ENCODE measurements at places on chromosomes 2 and 18.

DNA sequence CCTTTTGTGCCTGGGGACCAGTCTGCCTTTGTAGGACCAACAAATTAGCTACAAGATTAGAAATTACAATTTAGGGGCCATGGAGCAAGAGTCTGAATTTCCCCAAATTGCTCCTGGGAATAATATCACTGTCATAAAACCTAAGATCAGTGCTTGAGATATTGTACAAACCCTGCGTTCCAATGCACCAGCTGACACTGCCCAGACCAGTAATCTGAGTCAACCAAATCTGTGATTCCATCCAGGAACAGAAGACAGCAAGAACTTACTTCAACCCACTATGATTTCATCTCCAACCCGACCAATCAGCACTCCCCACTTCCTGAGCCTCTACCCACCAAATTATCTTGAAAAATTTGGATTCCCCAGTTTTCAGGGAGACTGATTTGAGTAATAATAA is 1305.0 kb upstream of the NRXN1 start:
- no peak for DNase-seq

- DNase-seq = no peak
Observed at GRCh38 chr2:107197594-107198294, 311.8 kb upstream of the ST6GAL2 start.

- DNase-seq = no peak
Observed at GRCh38 chr2:177464549-177464948, 72.0 kb downstream of the AGPS start.

DNA sequence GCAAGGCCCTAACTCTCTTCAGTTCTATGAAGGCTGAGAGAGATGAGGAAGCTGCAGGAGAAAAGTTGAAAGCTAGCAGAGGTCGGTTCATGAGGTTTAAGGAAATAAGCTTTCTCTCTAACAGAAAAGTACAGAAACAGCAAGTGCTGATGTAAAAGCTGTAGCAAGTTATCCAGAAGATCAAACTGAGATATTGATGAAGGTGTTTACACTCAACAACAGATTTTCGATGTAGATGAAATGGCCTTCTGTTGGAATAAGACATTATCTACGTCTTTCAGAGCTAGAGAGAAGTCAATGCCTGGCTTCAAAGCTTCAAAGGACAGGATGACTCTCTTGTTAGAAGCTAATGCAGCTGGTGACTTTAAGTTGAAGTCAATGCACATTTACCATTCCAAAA is 87.4 kb downstream of the PDCL3 start:
- DNase-seq = no peak

- no peak for DNase-seq
Observed at GRCh38 chr18:47035156-47035671, at the start of gene ELOA2. TSS of gene ELOA2 (minus strand) at chr18:47035621. CDS start at chr18:47035264, 357 bp downstream.

GRCh38 chr2:169928463-169928864 is 101.2 kb downstream of the UBR3 start:
- DNase-seq = no peak

DNA sequence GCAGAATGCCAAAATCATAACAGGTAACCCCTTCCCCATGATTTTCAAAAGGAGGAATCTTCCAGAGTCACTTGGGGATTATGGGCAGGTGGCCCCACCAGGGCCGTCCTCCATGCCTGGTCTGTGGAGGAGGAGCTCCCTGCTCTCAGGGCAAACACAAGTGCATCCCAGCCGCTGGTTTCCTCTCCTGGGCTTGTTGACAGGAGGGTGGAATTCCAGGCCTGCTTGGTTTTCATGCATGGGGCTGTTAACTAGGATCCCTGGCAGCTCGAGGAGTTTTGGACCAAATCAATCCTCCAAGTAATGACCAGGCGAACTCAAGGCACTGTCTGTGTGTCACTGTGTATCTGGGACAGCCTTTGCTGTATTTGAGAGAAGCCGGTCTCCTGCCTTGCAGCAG is 45.3 kb downstream of the FOSL2 start:
- DNase-seq = no peak

DNA sequence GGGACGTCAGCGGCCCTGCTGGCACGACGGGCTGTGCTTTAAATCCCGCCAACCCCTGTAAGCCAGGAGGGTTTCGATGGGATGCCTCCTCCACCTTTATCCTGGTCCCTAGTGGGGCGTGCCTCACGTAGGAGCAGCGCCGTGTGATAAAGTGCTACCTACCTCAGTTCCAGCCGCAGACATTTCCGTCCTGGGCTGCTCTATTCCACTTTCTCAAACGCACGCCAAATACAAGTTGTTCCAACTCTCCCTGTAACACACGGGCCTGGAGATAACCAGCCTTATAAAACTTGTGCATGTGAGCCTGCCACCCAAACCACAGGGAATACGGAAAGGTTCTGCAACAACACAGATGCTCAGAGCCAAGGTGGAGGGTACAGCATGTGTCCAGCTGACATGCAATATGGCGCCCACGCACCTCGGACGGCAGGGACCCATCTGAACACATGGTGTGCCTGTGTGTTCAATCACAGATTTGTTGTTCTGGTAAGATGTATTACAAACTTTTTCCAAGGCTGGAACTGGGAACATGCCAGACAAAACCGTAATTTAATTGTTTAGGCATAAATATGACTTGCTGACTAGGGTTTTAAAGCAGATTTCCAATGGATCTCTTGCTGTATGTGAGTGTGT is 47.7 kb downstream of the ZNF516 start:
- DNase-seq = no peak

- no peak for DNase-seq
Observed at GRCh38 chr2:196268025-196268424, 96.6 kb upstream of the STK17B start.
